ENCODE measurements at places on chromosomes 6 and 20. TPM values are rescaled to one million over a fixed set of nuclear protein-coding genes. Genes with fewer than 3 reads are reported as not detected.

TTBK1 gene
- 0.08 TPM for total RNA-seq

GJA10 gene
- not detected for total RNA-seq

SLC4A11 gene
- 5.9 TPM for total RNA-seq

PTPRA gene
- 39.8 TPM for total RNA-seq

FAM8A1 gene
- 4.9 TPM for total RNA-seq

SIRPG gene
- total RNA-seq: not detected

PIGU gene
- total RNA-seq: 25.1 TPM

HRH3 gene
- not detected for total RNA-seq

PKIG gene
- 31.3 TPM for total RNA-seq

SNAP91 gene
- total RNA-seq: 0.14 TPM

PSORS1C2 gene
- total RNA-seq: not detected

RNF182 gene
- 3.1 TPM for total RNA-seq

PGBD1 gene
- 4.8 TPM for total RNA-seq

SOD2 gene
- 176 TPM for total RNA-seq

TREM2 gene
- not detected for total RNA-seq

FNDC11 gene
- 0.09 TPM for total RNA-seq

EGFL8 gene
- 1.9 TPM for total RNA-seq

TAP2 gene
- total RNA-seq: 10.9 TPM

CTCFL gene
- total RNA-seq: not detected

LPA gene
- 0.05 TPM for total RNA-seq

LAMA4 gene
- total RNA-seq: 1.4 TPM

ZNF165 gene
- 1.4 TPM for total RNA-seq

BMP2 gene
- 0.64 TPM for total RNA-seq

CCM2L gene
- 0.41 TPM for total RNA-seq

PHF20 gene
- total RNA-seq: 27.9 TPM

AHCY gene
- 337 TPM for total RNA-seq

COL11A2 gene
- total RNA-seq: 1.5 TPM

SYNDIG1 gene
- 2.0 TPM for total RNA-seq

PTCRA gene
- total RNA-seq: not detected

L3MBTL1 gene
- 1.5 TPM for total RNA-seq

OPRM1 gene
- total RNA-seq: not detected

BIRC7 gene
- 0.99 TPM for total RNA-seq

HS3ST5 gene
- not detected for total RNA-seq

SPTLC3 gene
- not detected for total RNA-seq

STK35 gene
- total RNA-seq: 14.1 TPM

SNX14 gene
- 31.9 TPM for total RNA-seq

PAK5 gene
- not detected for total RNA-seq

BTNL2 gene
- not detected for total RNA-seq

VIP gene
- not detected for total RNA-seq

SRSF12 gene
- 1.9 TPM for total RNA-seq

ZC2HC1B gene
- total RNA-seq: not detected

KCNQ5 gene
- 1.2 TPM for total RNA-seq
